ENCODE measurements at places on chromosomes 7 and 10.

DNA sequence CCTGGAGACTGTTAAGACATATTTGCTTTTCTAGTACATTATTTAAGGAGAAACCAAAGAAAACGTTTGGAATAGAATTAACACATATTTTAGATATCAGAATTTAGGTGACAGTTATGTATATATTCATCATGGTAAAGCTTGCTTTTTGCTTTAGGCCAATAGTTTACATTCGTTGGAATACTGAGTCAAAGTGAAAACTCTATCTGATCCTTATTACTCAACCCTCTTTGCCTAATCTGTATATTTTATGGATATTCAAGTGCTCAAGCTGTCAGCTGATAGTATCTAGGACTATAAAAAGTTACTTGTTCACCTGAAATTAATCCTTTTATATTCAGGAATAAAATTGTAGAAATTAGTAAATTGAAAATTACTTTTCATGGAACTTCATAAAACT is 61.1 kb downstream of the VPS50 start:
- DNase-seq = no peak

DNA sequence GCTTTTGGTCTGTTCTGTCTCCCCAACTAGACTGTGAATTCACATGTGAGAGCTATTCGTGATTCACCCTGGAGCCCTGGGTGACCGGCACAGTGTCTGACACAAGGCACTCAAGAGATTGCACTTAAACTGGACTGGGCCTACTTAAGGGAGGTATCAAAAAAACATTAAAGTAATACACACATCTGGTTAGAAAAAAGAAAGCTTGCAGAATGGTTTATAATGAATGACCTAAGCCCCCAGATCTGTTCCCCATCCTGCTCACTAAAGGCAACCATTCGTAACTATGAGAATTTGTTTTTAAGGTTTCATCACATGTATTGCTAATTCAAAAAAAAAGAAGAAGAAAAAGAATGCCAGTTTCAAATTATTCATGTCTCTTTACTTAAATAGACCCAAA is 74.5 kb downstream of the DGKI start:
- DNase-seq = no peak

DNA sequence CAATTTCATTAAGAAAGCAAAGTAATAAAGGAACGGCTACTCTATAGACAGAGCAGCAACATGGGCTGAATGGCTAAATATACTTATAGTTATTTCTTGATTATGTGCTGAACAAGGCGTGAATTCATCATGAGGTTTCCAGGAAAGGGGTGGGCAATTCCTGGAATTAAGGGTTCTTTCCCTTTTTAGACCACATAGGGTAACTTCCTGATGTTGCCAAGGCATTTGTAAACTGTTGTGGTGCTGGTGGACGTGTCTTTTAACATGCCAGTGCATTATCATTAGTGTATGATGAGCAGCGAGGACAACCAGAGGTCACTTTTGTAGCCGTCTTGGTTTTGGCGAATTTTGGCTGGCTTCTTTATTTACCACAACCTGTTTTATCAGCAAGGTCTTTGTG is 28.5 kb upstream of the ZMYND11 start:
- DNase-seq = no peak

DNA sequence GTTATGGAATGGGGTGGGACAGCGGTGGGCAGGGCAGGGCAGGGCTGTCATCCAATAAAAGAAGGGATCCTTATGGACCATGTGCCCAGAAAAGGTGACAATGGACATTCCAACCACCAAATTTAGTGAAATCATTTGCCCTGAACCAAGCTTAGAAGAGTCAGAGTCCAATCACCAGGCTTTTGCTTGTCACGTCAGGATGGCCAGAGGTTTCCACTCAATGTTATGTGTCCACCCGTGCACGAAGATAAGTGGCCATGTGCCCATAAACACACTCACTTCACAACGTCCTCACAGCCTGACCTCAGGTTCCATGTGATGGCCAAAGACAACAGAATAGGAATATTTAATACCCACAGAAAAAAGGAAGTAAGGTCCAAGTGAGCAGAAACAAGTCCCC is 36.6 kb upstream of the PLPP4 start:
- DNase-seq = no peak

GRCh38 chr10:25815236-25815635 is 118.8 kb upstream of the MYO3A start:
- no peak for DNase-seq

DNA sequence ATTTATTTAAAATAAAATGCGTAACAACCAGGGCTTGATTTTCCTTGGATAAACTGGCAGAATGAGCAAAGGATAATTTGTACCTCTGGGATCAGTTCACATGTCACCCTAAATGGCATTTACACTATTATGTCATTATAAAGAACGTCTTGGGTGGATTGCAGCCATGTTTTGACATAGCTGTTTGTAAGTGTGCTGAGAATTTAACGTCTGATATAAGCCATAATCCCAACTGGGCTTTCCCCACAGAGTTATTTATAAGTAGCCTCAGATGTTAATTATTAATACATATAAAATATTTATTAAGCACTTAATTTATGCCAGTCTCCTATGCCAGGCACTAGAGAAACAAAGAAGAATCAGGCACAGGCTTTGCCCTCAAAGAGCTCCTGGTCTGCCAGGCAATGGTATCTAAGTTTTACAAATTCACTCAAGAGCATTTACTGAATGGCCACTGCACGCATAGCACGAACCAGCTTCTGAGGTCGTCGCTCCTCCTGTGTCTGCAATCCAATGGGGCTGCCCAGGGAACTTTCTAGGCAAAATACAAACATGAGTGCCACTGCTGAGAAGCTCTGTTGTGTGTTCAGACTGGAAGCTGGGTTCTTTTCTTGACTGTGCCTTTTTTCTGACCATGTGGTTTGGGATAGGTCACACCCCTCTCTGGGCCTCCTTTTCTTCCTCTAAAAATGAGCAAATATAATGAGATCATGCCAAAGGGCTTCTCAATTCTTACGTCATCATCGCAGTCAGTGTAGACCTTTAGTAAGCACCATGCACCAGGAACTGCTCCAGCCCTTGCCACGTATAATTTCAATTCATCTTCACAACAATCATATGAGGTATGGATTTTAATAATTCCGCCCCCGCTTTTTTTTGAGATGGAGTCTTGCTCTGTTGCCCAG is 11.3 kb upstream of the CTBP2 start:
- DNase-seq = no peak
